ENCODE measurements at places on chromosomes 3 and 15.

- no peak for DNase-seq
Observed at GRCh38 chr3:160698599-160699195, 21.7 kb downstream of the ARL14 start.

GRCh38 chr3:194326192-194326967, 24.7 kb downstream of the CPN2 start:
- peak; percentile 54 for DNase-seq

DNA sequence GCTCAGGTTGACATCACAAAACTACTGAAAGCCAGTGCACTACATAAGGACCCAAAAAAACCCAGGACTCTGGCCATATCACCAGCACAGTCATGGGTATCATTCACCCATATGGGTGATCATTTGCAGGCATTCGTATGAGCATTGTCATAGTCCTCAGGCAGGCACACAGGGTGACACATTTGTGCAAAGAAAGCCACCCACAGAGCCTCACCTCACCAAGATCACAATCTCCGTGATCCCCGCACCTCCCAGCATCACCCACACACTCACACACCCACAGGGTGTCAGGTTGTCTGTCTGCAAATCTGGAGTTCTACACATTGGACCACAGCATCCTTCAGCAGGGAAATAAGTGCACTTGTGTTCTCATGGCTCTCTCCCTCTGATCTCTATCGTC, 166.0 kb upstream of the LPP start:
- no peak for DNase-seq

DNA sequence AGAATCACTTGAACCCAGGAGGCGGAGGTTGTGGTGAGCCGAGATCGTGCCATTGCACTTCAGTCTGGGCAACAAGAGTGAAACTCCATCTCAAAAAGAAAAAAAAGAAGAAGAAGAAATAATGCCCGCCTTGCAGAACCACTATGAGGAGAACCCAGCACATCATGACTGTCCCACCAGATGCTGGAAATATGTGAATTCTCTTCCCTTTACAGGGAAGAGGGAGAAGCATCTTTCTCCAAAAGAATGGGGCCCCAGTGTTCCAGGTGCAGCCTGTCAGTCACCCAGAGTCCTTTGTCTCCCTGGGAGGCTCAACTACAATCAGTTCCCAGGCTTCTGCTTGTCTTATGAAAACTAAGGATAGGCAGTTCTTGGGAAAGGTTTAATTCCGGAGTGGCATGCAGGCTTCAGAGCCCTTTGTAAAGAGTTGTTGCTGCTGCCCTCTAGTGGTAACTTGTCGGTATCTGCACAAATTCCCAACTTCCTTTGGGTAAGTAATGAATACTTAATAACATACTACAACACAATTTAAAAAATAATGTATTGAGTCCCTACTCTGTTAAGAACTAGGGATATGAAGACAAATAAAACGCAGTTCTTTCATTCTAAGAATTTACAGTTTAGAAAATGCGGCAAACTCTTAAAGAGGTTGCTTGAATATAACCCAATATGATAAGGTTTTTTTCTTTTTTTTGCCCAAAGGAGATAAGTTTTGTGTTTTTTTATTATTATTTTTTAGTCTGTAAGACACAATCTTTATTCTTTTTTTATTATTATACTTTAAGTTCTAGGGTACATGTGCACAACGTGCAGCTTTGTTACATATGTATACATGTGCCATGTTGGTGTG, 18.6 kb upstream of the TICRR start:
- DNase-seq: peak; percentile 70

- DNase-seq: no peak
Observed at GRCh38 chr15:100101426-100102089, 240.2 kb downstream of the ADAMTS17 start.

DNA sequence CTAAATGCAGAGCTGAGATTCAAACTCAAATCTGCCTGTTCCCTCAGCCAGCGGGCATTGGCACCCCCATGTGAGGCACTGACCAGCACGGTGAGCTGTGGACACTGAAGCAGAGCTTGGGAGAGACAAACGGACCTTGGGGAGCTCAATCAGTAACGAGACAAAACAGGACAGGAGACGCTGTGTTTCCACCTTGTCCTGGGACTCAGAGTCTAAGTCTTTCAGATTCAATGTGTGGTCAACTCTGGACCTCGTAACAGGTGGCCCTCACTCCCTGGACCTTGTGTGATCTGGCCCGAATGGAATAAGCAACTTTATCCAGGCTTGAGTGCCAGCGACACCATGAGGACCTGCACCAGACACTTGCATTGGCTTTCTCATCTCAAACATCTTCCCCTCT, 232.5 kb downstream of the UACA start:
- no peak for DNase-seq

GRCh38 chr3:55161231-55161630, 233.4 kb upstream of the LRTM1 start:
- DNase-seq: no peak

GRCh38 chr3:124783696-124784095, 53.4 kb downstream of the UMPS start:
- no peak for DNase-seq

DNA sequence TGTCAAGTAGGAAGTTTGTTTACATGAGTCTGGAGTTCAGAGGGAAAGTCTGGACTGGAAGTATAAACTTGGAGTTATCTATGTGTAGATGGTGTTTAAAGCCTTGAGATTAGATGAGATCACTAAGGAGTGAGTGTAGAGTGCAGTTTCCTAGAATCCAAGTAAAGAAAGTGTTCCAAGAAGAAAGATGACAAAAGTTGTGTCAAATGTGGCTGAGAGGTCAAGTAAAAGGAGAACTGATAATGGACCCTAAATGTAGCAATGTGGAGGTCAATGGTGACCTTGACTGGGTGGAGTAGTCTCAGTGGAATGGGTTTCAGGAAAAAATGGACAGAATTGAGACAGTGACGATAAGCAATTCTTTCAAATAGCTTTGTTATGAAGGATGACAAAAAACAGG, 39.9 kb upstream of the ULK4 start:
- no peak for DNase-seq

GRCh38 chr15:39478996-39479395, 101.9 kb upstream of the THBS1 start:
- no peak for DNase-seq

DNA sequence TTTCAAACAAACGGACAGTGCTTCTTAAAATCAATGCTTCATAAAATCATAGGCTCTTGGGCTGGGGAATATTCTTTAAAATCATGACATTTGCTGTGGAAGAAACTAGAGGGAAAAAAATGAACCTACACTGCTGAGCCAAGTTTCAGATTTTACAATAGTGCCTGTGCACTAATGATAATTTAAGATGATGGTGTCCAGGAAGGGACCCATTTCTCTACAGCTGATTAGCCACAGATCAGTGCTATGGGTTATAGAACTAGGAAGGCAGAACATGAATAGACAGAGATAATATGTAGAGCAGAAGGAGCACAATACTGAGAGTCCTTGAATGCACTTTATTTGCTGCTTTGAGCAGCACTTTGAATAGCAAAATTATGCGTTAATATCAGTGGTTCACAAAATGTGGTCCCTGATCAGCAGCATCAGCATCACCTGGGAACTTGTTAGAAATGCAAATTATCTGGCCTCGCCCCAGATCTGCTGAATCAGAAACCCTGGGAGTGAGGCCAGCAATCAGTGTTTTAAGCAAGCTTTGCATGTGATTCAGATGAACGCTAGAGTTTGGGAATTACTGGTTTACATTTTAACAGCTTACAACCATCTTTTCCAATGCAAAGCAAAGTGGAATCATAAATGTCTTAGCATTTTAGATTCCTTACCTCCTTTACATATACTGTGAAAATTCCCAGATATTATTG, 135.8 kb upstream of the ANKRD28 start:
- no peak for DNase-seq
